ENCODE measurements at places on chromosomes 11 and 22.

- no peak for DNase-seq
Measured at GRCh38 chr22:23844739-23845202, 6.0 kb upstream of the DERL3 start.

DNA sequence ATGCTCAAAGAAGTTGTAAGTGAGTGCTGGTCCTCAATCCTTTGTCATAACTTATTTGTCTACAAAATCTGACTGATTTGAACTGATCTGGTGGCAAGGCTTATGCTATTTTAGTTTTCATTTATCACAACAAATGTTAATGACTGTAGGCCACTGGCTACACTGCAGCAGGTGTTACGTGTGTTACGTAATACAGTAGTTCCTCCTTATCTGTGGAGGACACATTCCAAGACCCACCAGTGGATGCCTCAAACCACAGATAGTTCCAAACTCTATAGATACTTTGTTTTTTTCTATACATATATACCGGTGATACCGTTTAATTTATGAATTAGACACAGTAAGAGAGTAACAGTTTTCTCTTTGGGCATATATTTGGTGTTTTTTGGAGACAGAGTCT, 7.0 kb downstream of the MADD start:
- DNase-seq: no peak

DNA sequence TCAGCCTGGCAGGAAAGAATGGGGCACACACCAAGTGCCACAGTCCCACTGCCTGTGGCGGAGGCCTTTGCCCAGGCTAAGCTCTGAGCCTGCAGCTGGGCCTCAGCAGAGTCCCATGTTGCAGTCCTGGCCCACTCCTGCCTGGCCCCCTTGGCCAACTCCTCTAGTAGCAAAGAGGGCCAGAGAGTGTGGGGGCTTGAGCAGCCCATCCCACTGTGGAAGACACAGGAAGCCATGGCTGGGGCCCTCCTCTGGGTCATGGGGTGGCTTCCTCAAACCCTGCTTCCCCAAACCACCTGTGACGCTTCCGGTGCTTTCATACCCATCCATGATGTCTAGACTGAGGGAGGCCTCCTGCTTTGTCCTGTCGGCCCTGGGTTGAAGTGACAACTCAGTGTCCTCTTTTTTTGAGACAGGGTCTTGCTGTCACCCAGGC, 5.8 kb downstream of the RPS19BP1 start:
- no peak for DNase-seq

DNA sequence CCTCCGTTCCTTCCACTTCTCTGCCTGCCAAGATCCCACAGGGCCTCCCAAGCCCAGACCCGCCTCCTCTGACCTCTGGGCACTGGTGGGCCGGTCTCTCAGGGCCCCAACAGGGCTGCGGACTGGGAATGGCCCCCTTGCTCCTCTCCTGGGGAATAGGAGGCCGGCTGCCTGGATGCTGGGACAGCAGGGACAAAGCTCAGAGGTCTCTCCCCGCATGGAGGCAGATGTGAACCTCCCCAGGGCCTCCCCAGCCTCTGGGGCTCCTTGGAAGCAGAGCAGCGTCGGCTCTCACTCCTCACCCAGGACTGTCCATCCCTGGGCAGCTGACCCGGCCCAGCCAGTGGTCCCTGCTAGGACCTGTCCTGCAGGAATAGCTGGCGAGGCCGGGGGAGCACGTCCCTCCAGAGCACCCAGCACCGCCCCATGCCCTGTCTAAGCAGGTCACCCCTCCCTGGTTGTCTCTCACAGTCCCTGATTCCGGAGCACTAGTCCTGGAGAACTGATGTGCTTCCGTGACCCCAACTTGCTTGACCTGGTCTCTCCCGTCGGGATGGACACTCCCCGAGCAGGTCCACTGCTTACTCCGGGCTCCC, 85.8 kb downstream of the RTL6 start:
- no peak for DNase-seq

DNA sequence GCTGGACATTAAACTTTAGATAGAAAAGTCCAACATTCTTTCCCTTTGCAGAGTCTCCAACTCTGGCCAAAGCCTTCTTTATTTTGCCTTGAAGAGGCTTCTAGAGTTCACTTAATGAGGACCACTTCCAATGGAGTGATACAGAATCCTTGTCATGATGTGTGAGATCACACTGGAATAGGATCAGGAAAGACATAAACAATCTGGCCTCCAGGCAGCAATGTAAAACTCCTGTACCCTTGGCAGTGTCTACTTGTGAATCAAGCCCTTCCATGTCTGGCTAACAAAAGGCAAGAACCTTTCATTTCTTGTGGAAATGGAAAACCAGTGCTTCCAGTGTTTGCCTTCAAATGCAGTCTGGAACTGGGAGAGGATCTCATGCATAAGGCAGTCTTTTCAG, 56.5 kb upstream of the FIBIN start:
- DNase-seq: no peak

DNA sequence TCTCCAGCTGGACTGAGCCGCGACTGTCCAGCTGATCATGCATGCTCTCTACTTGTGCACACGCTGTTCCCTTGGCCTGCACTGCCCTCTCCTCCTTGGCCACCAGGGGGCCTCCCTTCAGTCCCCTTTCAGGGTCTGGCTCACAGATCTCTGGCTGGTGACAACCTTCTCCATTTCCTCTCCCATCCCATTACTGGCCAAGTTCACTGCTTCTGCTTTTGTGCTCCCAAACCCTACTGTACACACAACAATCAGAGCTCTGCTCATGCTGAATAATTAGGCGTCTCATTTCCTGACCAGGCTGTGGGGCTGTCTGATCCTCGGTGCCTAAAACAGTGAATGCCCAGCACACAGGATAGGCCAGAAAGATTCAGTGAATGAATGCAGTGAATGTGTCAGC, 224.0 kb upstream of the NARS2 start:
- DNase-seq: peak; percentile 49

GRCh38 chr22:41491374-41492100, 22.6 kb downstream of the ACO2 start:
- DNase-seq: no peak

DNA sequence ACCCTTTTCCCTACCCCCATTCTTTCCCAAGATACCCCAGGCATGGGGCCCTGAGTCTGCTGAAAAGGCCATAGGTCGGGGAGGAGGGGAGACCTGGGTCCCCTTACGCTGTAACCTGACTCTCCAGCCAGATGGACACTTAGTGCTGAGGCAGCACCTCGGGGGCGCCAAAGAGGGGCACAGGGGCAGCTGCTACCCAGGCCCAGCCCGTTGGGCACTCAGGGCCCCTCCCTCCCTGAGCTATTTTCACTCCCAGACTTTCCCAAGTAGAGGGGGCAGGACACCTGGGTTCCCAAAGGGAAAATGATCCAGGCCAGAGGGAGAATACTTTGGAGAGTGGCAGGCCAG, 933 bp downstream of the ACTN3 start:
- no peak for DNase-seq

DNA sequence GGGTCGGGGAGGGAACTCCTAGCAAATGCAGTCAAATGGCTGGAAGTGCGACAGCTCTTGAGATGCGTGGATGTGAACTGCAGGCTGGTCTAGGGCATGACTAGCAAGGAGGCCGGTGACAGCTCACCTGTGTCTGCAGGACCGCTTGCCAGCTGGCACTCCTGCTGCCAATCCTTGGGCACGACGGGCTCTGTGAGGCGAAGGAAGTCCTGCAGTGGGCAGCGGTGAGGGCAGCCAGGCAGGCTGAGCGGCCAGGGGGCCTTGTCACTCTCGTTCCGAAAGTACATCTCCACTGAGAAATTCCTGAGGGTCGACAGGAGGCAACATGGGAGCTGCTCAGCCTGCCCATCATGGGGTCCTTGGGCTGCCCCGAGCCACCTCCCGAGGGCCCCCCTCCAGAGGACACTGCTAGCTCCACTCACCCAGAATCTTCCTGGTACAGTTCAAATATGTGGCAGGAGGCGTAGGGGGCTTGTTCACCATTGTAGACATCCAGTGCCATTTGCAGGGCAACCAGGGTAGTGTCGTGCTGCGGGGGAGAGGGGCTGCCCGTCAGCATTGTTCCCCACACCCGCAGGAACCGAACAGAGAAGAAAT, 5.9 kb downstream of the ACP2 start:
- DNase-seq: no peak

DNA sequence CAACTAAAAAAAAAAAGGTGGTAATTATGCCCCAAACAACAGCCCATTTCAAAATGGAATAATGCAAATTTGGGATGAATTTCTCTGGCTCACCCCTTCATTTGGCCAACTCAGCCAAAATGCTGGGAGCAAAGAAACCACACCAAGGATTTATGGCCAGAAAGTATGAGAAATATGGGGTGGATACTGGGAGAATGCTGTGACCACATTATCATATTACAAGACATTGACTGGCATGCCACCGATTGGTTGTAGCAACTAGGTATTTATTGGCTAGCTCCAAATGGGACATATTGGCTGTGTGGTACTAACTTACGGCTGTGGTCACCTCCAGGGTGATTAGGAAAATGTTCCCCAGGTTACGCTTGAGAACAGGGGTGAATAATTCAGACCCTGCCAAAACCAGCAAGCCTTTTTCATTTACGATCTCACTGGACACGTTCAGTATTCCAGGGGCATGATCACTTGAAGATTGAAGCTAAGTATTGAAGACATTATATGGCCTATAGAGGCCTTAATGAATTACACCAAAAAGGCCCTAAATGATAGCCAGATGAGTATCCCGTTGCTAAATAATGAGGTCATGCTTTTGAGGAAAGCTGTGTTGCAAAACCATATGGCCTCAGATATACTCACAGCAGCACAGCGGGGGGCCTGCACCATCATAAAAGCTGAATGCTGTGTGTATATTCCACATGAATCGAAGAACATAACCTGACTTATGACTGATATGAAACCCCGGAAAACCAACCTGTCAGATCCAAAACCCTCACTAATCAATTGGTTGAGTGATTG, 3.8 kb upstream of the FDX1 start:
- no peak for DNase-seq

- DNase-seq: no peak
Measured at GRCh38 chr22:27719036-27719347, 82.6 kb downstream of the MN1 start.

- no peak for DNase-seq
Measured at GRCh38 chr11:126460417-126461095, 105.1 kb downstream of the ST3GAL4 start.

- no peak for DNase-seq
Measured at GRCh38 chr11:123773959-123774358, 19.6 kb upstream of the OR6X1 start.

DNA sequence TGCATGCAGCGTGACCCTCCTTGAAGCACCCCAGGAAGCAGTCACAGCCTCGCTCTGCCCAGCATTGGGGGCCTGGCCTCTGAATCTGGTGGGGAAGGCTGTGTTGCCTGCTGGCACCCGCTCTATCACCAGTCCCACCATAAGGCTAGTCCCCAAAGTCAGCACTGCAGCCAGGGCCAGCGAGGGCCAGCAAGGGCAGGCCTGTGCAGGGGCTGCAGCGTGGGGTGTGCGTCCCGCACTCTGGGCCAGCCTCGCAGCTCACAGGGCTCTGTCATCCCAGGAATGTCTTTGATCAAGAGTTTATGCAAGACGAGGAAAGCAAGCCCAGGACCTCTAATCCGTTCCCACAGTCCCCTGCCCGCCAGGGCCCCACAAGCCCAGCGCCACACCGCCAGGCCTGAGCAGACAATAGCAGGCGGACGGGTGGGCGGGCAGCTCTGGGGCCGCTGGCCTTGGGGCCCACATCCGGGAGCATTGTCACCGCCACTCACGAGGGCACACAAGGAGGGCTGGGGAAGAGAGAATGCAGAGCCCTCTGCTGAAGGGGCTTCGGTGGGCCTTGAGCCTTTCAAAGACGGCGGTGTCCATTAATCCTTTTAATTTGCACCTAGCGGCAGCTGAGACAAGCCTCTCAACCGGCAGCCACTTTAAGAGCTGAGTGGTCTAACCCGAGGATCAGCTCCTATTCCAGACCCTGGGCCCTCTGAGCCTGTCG, 17.1 kb downstream of the LTO1 start:
- DNase-seq: no peak

DNA sequence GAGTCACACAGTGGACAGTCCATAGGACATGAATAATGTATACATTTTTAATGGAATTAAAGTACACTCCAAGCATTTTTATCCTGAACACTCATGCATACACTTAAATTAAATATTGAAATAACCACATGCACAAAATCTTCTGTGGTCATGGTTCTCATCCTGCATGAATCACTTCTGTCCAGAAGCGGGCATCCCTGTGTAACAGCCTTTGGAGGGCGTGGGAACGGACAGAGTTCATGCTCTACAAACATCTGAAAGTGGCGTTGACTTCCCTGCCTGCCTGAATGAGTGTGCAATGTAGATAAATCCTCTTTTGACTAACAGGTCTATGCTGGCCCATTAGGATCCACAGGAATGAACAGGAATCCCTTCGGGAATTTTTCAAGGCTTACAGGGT, 780.2 kb downstream of the BRD1 start:
- DNase-seq: no peak

- peak; percentile 93 for DNase-seq
Measured at GRCh38 chr11:125275905-125276618, 111.5 kb downstream of the PKNOX2 start.

- no peak for DNase-seq
Measured at GRCh38 chr22:35749808-35750207, 32.1 kb downstream of the APOL5 start.

- no peak for DNase-seq
Measured at GRCh38 chr22:28442711-28443525, 236.7 kb downstream of the TTC28 start.

GRCh38 chr11:92822410-92822809, 147.0 kb upstream of the MTNR1B start:
- DNase-seq: no peak

DNA sequence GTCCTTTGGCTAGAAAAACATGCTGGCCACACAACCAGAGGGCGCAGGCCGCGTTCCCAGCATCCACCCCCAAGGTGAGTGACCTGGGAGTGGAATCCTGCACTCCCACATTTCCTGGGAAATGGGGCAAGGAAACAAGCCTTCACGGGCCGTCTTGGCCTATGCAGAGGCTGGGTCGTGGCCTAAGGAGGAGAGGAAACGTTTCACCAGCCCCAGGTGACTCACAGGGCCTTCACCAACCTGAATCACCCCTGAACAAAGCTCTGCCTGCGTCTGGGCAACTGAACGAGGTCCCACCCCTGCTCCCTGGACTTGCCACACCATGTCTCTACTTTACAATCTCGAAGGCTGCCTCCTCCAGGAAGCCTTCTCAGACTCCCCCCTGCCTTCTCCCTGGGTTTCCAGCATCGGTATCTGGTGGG, 13.2 kb downstream of the MYH9 start:
- DNase-seq: no peak

- no peak for DNase-seq
Measured at GRCh38 chr11:86176165-86176884, 68.2 kb upstream of the EED start.

GRCh38 chr11:15893080-15893492, 463.3 kb downstream of the SOX6 start:
- no peak for DNase-seq

- no peak for DNase-seq
Measured at GRCh38 chr11:69657456-69657910, 16.5 kb downstream of the CCND1 start.

GRCh38 chr11:10450462-10451425, 4.3 kb upstream of the AMPD3 start:
- DNase-seq: peak; percentile 82

- no peak for DNase-seq
Measured at GRCh38 chr11:60084631-60085273, 3.7 kb upstream of the MS4A2 start.

- no peak for DNase-seq
Measured at GRCh38 chr11:73245461-73245860, 26.7 kb upstream of the P2RY6 start.
